ENCODE measurements at places on chromosomes 1 and 21. TPM values are rescaled to one million over a fixed set of nuclear protein-coding genes. Genes with fewer than 3 reads are reported as not detected.

The SMPDL3B gene
- 1.4 TPM for total RNA-seq

DNA sequence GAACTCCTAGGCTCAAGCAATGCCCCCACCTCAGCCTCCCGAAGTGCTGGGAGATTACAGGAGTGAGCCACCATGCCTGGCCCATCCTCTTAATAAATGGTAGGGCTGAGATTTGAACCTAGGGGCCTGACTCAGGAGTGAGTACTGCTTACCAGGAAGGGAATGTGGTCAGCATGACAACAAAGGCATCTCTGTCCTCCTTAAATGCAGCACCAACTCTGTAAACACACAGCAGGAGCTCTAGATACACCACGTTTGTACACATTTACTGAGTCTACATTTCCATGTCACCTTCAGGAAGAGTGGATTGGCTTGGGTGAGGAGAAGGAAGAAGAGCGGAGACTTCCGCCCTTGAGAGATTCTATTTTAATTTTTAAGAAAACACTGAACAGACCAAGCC is 38.5 kb downstream of the HIVEP3 start:
- no peak for DNase-seq

DNA sequence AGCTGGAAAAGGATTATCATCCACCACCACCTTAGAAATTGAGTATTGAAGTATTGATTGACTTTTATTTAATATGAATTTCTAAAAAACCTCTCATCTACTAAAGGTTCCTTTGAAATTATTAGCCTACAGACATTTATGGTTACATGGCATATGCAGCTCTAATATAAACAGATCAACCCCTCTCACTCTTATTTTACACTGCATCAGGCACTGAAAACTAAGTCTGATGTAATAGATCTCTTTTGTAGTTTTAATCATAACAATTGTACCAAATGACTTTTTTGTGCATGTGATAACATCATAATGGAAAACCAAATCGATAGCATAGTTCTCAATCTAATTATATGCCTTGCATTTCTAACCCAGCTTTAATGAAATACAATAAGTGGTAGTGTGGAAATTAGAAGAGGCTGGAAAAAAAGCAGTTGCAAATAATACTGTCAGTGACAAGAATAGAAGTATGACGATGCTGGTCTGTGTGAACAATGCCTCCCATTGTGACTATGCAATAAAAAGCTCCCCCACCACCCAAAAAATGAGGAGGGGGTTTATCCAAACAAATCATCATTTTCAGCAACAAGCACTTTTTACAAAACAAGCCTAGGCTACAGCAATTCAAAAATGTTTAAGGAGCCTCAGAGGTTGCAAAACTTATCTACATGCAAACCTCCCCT is 426.5 kb upstream of the NFIA start:
- DNase-seq, result no peak

The GJA8 gene
- total RNA-seq, result not detected

DNA sequence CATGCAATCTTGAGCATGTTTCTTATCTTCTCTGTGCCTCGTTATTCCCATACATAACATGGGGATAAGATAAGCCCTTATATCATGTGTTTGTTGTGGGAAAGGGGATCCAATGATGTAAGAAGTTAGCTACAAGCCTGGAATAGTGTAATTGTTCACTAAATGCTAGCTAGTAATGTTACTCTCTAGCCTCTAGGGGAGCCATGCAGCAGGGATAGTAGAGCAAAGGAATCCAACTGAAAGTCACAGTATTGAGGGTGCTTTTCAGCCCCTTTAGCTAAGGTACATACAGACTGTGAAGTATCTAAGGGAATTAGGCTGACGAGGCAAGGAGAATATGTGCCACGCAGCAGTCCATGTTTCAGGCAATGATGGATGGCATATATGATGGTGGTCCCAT is 46.9 kb downstream of the IL23R start:
- DNase-seq, result no peak

- DNase-seq, result no peak
Measured at GRCh38 chr1:212670882-212671281, 28.8 kb downstream of the BATF3 start.

GRCh38 chr21:30482130-30482529 is 2.0 kb upstream of the KRTAP19-1 start:
- DNase-seq, result no peak

The RNU1-4 gene
- 922 TPM for total RNA-seq

DNA sequence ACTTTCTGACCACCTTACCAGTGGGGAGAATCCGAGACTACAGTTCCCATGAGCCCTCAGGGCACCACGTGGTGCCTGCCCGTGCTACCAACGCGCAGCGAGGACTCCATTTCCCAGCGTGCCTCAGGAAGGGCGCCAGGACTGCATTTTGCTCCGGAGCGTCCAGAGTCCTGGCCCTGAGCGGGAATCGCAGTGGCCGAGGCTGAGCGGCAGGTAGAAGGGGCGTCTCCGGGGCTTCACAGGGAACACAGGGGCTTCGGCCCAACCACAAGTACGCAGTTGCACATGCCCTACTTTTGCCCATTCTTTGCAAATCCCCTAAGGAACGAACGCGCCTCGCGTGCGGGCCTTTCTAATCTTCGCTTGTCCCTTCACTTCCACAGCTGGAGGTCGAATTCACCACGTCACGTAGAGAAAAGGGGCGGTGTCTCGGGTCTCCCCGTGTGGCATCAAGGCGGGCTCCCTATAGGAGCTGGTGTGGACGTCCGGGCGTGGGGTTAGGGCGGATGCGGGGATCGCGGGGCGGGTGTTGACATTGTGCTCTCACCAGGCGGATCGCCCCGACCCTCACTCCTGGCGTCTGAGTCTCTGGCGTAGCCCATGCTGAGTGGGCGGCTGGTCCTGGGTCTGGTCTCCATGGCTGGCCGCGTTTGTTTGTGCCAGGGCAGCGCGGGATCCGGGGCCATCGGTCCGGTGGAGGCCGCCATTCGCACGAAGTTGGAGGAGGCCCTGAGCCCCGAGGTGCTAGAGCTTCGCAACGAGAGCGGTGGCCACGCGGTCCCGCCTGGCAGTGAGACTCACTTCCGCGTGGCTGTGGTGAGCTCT is at the start of gene BOLA1:
Gene BOLA1 (plus strand): TSS at position 109 of the 825 bp plus-strand sequence. CDS start 492 bp downstream, at position 601.
- peak; percentile 93 for DNase-seq

DNA sequence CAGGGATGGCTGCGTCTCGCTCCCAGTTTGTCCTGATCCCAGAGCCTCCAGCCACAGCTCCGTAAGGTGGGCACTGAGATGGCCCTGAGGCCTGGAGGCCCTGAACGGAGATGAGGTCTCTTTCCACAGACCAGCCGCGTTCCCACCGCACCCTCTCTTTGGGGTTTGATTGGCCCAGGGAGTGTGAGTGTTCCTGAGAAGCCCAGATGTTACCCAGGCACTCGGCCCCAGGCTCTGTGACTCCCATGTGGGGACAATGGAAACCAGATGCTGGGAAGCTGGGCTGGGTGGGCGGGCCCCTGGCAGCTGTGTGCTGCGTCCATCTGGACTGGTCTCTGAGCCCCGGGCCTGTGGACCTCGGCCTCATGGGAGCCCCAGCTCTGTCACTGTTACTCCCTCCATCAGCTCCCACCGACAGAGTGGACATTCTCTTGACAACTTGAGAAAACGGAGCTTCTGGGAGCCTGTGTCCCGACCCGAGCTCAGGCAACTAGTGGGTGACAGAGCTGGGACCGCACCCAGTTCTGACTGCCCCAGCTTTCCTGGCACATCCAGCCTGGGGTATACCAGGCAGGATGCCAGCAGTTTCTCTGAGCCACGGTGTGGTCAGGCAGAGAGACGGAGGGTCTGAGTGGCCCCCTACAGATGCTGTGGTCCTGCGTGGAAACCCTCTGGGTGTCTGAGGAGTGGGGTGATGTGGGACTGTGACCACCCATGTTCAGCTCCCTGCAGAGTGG is 9.8 kb upstream of the COL6A1 start:
- DNase-seq, result no peak

The UCK2 gene
- total RNA-seq, result 50.7 TPM

DNA sequence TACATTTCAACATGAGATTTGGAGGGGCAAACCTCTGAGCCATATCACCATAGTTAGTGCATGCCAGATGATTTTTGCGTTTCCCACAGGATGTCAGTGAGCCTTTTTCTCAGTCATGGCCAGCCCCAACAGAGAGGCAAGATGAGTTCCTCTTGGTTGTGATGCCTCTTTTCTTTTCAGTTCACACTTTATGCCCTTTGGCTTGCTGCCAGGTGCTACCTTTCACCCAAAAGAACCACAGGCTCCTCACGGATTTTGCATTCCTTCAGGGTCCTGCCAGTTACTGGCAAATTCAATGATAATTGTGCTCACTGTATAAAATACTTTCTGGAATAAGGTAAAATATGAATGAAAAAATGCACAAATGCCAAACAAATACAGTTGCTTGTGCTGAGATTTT is 411.3 kb downstream of the KIF26B start:
- no peak for DNase-seq

DNA sequence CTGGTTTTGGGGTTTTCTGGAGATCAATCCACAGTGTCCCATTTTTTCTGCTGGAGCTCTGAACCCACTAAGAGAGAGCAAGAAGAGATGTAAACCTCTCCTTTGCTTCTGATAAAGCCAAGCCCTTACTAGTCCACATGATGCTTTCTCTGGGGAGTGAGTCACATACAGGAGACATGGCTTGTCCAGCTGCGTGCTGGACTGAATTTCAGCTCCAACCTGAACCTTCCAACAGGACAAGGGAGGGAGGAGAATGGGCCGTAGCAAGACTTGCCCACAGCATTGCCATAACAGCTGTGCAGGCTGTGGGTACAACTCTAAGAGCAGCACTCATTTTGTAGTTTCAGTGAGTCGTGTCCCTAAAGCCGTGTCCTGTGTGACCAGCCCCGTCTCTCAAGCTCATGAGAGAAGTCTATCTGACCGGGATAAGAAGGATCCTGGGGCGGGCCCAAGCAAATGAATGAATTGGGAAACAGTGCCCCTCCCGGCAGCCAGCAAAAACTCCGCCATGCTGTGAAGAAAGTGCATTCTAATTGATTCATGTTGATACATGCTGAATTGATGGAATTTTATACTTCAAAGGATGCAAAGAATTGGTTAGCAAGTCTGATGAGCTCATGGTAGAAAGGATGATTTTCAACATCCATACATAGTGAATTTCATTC is 195.2 kb downstream of the GABPA start:
- DNase-seq, result no peak

All from activated CD8-positive, alpha-beta memory T cell treated with anti-CD3 and anti-CD28 coated beads, Interleukin-2, amount 10 ng/mL, durations not matched to agents 7 days and 5 days (primary cell).